GF-D8 (cell line): ENCODE measurements at places on chromosomes 12 and 14.

DNA sequence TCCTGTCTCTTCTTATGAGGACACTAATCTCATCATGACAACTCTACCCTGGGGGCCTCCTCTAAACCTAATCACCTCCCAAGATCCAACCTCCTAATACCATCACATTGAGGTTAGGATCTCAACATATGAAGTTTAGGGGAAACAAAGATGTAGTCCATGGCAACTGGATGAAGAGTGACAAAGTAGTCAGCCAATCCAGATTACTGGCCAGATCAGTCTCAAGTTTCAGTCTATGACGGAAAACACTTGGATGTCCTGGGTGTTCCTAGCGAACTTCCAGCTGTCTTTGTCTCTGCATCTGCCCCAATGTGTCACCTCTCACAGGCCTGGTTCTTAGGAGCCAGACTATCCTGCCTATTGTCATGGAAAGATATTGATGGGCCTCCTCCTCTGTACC is 630.8 kb downstream of the AACS start:
- no peak for DNase-seq

DNA sequence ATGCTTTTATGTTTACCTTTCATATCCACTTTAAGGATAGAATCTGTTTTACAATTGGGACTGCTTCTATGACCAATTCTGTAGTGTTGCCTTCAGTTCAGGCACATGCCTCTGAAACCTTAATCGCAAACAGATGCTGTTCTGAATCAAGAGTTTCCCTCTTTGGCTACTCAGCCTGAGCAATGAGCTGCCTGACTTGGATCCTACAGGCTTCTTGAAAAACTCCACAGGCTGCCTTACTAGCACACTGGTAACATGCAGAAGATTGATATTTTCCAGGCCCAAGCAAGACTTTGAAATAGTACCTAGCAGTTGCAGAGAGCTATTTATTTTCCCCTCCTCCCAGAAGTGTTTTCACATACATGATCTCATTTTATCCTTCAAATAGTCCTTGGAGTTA is 34.8 kb upstream of the PMCH start:
- no peak for DNase-seq

GRCh38 chr12:76707772-76708171 is 56.1 kb upstream of the ZDHHC17 start:
- DNase-seq = no peak

DNA sequence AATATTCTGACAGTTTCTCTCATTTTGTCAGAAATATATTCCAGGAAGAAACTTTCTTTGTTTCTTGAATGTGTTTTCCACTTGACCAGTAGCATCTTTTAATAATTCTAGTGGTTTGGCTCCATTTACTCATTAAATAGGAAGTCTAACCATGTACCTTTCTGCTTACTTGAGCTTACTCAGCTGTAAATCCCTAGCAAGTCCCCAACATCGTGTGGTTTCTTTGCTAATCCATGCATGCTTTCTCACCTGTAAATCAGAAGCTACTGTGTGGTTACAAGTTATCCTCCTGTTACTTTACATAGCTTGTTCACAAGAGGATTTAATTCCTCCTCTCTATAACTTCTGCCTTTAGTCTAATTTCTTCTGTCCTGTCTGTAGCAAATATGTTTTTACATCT is 227.7 kb downstream of the FSCB start:
- no peak for DNase-seq
